ENCODE measurements at places on chromosomes 7 and 10.

GRCh38 chr7:87575521-87575920 lies 25.2 kb downstream of the ABCB1 start:
- DNase-seq = no peak
- H3K36me3 ChIP-seq = no peaks in the 10 kb centered on the region
- no peak overlapping the region for H3K27ac ChIP-seq
- H3K4me1 ChIP-seq = no peaks in the 10 kb centered on the region
- no peak overlapping the region for H3K4me3 ChIP-seq
- H3K27me3 ChIP-seq = no peaks in the 10 kb centered on the region

DNA sequence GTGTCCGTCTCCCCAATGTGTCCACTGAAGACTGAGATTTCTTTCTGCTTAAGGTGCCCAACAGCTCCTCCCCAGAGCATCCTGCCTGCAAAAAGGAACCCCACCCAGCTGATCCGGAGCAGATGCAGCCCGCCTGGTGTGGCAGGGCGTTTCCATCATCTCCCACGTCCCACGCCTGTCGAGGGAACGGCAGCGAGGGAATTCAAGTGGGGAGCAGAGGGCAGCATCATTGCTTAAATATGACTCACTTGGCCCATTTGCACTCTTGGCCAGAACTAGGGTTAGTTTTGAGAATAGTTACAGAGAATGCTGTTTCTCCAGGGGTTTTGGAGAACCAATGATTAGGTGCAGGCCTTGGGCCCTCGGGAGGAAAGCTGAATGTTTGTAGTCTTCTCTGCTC lies 20.8 kb downstream of the VWA2 start:
- DNase-seq = no peak
- no peak overlapping the region for H3K4me3 ChIP-seq
- peaks cover 38% of the 10 kb centered on the region for H3K4me1 ChIP-seq
- no peaks in the 10 kb centered on the region for H3K36me3 ChIP-seq
- no peak overlapping the region for H3K27ac ChIP-seq

DNA sequence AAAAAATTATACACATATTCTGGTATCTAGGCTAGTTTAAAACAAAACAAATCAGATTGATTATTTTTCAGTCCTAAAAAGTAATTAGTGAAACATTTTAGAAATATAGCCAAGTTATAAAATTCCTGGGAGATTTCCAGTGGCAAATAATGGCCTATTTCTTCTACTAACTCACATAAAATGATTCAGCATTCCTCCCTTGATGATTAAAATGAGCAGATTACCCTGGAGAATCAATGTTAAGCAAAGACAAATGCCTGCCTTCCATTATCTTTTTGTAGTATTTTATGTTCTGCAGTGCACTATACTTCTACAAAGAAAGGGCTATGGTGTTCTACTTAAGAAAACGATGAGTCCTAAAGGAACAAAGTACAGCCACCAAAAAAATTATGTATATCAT lies 53.6 kb downstream of the PARD3 start:
- H3K4me3 ChIP-seq = no peak overlapping the region
- no peak for DNase-seq
- H3K36me3 ChIP-seq = no peaks in the 10 kb centered on the region
- H3K27me3 ChIP-seq = no peaks in the 10 kb centered on the region
- peaks cover 45% of the 10 kb centered on the region for H3K4me1 ChIP-seq

- peak overlapping the region; percentile 86 for H3K4me3 ChIP-seq
- DNase-seq = no peak
- H3K4me1 ChIP-seq = peaks cover 25% of the 10 kb centered on the region
- H3K36me3 ChIP-seq = no peaks in the 10 kb centered on the region
These were observed 835 bp downstream of the COMMD3 start for GRCh38 chr10:22317076-22317370.

DNA sequence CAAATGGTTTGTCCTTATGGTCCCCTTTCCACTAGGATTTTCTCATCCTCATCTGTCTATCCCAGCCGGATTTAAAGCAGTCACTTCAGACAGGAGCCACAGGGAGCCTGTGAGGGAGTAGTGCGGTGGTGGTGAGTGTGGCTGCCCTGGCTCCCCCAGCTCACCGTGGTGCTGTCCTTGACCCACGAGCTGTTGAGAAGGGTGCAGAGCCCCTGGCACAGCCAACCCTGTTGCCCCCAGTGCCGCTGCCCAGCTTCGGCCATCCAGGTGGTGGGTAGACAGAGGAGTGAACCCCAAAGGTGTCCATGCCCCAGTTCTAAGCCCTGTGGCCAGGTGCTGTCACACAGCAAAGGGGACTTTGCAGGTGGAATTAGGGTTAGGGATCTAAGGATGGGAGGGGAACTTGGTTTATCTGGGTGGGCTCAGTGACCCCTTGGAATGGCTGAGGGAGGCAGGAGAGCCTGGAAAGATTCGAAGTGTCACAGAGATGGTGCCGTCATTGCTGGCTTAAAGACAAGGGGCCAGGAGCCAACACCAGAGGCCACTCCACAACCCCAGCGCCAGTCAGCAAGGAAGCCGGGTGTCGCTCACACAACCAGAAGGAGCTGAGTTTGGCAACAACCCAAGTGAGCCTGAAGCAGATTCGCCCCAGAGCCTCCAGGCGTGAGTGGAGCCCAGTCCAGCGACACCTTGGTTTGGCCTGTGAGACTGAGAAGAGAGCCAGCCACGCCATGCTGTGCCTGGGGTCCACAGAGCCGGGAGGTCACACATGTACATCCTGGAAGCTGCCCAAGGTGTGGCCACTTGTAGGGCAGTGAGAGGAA lies 142.4 kb downstream of the ADCY1 start:
- H3K27ac ChIP-seq = no peak overlapping the region
- H3K4me3 ChIP-seq = no peak overlapping the region
- H3K36me3 ChIP-seq = no peaks in the 10 kb centered on the region
- no peaks in the 10 kb centered on the region for H3K27me3 ChIP-seq
- no peak for DNase-seq

GRCh38 chr7:95906851-95907250 lies 134.5 kb downstream of the DYNC1I1 start:
- H3K4me1 ChIP-seq = no peaks in the 10 kb centered on the region
- no peak overlapping the region for H3K27ac ChIP-seq

- peaks cover 30% of the 10 kb centered on the region for H3K36me3 ChIP-seq
- H3K27ac ChIP-seq = no peak overlapping the region
- no peak overlapping the region for H3K4me3 ChIP-seq
These were observed 73.2 kb upstream of the DGKI start for GRCh38 chr7:137919987-137920386.

DNA sequence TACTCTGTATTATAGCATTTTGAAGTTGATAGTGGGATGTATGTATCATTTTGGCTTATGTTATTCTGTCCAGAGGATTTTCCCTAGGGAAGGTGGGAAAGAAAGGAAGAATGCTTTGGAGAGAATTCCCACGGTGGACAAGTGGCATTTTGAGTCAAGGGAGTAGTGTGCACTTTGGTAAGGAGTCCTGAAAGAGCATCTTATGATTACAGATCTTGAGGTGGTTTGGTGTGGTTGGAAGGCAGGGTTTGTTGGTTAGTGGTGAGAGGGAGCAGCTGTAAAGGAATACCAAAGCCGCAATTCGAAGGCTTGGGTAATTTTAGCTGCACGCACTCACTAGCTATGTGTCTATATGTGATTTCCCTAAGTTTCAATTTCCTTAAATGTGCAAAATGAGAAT lies 16.1 kb downstream of the CCSER2 start:
- H3K27me3 ChIP-seq = no peaks in the 10 kb centered on the region
- no peak for DNase-seq
- H3K36me3 ChIP-seq = no peaks in the 10 kb centered on the region
- peaks cover 38% of the 10 kb centered on the region for H3K4me1 ChIP-seq

DNA sequence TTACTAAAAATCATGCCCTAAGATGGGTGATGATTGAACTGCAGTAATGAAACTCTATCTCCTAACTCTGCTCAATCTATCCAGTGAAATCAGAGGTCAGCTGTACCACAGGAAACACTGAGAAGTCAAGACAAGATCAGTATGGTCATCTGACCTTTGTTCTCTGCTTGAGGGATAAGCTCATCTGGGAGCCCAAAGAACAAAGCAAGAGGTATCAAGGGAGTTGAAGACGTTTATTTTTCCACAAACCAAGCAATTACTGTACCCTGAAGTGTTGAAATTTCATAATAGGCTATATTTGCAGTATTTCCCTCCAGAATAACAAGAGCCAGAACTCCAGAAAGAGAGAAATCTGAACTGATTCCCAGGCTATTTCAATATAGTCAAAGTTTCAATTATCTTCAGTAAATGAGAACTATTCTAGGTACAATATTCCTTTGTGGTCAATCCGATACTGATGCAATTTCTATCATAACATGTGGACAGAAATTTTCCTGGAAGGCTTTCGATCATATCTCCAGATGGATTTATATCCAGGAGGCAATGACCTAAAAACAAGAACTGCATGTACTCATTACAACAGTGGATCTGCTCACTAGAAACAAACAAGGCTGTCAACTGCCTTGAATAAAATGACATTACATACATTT lies 345.3 kb downstream of the TNS3 start:
- DNase-seq = no peak
- H3K4me3 ChIP-seq = no peak overlapping the region
- H3K4me1 ChIP-seq = no peaks in the 10 kb centered on the region
- H3K36me3 ChIP-seq = no peaks in the 10 kb centered on the region

- DNase-seq = no peak
- no peaks in the 10 kb centered on the region for H3K36me3 ChIP-seq
- H3K27me3 ChIP-seq = no peaks in the 10 kb centered on the region
- H3K4me3 ChIP-seq = no peak overlapping the region
- H3K4me1 ChIP-seq = no peaks in the 10 kb centered on the region
- no peak overlapping the region for H3K27ac ChIP-seq
These were observed 56.1 kb upstream of the ZNF800 start for GRCh38 chr7:127448566-127448965.

DNA sequence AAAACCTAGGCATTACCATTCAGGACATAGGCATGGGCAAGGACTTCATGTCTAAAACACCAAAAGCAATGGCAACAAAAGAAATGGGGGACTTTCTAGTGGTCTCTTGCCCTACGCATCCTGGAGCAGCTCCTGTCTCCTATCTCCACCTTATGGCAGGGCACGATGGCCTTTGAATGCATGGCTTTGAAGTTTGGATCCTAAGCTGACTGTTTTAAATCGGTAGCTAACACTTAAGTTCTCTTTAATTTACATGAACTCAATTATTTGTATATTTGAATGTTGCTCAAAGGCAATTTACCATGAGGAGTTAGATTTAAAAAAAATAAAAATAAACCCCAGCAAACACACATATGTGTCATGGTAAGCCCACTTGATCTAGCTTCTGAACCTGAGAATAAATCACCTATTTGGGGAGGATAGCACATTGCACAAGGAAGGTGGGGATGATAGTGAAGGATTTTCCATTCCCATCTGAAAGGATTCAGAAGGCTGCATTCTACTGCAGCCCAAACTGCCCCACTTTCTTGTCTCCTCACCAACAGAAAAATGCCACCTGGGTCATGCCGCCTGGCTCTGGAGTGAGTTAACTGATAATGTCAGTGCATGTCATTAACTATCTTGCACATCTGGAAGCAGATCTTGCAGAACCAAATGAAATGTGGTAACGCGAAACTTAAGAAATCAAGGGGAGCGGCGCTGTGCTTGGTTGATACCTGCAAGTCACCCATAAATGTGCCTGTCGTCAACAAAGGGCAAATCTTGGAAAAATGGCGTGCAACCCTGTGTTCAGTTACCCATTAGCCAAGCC lies 12.4 kb downstream of the KLF6 start:
- H3K36me3 ChIP-seq = peaks cover 30% of the 10 kb centered on the region
- H3K4me1 ChIP-seq = peaks cover 24% of the 10 kb centered on the region
- no peak overlapping the region for H3K4me3 ChIP-seq
- no peak for DNase-seq
- H3K27me3 ChIP-seq = no peaks in the 10 kb centered on the region

All from lower lobe of right lung (tissue), 2 donors.